ENCODE measurements at places on chromosomes 12 and 14.
A peak's percentile ranks its signal among the peaks of the same experiment; 100 is the strongest.

- peak; percentile 68 for DNase-seq
Measured at GRCh38 chr12:106136263-106136662, 2.5 kb downstream of the NUAK1 start.

DNA sequence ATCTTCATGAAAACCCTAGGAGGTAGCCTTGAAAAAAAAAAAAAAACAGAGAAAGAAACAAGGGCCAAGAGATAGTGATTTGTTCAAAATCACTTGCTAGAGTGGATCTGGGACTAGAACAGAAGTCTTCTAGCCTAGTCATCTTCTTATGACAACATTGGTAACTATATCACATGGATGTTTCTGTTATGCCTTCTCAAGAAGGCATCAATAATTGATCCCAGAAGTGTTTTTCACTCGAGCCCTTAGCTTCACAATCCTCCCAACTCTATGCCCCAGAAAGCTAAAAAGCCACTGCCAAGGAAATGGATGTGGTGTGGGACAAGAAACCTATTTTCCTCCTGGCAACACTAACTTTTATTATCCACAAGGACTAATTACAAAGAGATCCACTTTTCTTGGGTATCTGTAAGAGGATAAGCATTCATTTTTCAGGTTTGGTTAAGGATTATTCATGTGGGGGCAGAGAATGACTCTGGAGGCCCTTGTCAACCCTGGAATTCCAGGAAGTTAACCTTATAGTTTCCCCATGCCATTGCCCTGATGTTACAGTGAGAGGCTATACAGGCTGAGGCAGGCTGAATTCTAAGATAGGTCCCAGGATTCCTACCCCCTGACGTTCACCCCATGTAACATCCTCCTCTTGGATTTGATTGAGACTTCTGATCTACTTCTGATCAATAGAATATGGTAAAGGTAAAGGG is 67.7 kb upstream of the CPM start:
- no peak for DNase-seq

GRCh38 chr12:14694145-14694714 is 2.2 kb downstream of the GUCY2C start:
- no peak for DNase-seq

DNA sequence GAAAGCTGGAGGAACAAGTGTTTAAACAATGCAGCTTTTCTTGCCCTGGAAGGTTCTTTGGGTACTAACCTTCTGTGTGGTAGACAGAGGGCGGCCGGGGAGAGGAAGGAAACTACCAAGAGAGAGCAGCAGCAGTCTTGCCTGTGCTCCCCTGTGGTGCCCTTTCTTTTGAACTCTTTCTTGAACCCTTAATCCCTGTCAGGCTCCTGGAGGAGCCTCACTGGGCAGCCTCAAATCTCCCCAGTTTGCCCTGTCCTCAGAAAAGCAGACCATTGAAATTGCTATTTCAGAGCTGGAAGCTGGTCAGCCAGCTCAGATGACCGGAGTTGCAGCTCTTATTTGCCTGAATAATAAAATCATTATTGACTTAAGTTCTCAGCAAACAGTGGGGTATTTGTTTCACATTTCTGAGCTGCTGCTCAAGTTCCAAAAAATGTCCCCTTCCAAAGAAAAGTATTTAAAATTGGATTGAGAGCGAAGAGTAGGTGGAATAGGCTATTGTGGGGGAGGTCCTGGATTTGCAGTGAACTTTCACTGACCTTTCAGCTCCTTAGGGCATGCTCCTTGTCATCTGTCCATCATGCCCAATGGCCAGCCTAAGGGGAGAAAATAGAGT is 42.1 kb upstream of the RNASE3 start:
- DNase-seq: no peak

- no peak for DNase-seq
Measured at GRCh38 chr14:54631016-54631415, 64.1 kb downstream of the SAMD4A start.

- DNase-seq: no peak
Measured at GRCh38 chr12:94458877-94459727, 565 bp downstream of the CEP83 start.

Measured in T-helper 9 cell (primary cell).